ENCODE measurements at places on chromosomes 3 and 15.

DNA sequence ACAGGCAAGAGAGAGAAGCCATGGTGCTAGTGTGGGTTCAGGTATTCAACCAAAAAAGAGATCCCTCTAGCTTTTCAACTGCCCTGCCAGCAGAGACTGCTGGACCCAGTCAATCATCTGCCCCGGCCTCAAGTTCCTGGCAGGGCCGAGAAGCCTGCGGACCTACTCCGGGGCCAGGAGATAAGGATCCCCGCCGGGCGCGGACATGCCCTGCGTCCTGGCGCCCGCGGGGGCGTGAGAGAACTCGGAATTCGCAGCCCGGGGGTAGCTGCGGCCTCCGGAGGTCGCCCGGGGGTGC is 821 bp upstream of the MAGI1 start:
- no peak for DNase-seq

DNA sequence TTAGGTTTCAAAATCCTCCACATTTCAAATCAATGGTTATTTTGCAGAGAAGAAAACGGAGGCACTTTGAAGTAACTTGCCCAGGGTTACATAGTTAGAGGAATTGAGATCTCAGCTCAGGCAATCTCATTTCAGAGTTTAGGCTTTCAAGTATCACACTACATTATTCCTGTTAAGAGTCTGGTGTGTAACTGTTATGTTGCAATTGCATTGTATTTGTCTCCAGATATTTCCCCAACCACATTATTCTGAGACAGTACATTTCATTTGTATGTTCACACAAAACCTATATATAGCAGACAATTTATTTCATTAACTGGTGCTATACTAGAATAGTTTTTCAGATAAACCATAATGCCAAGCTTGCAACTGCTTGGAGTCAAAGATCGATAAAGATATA is 154.2 kb upstream of the TSPAN3 start:
- no peak for DNase-seq

- no peak for DNase-seq
These were observed 61.5 kb downstream of the P3H2 start for GRCh38 chr3:190059242-190059590.

- DNase-seq: no peak
These were observed at the start of gene THRB for GRCh38 chr3:24494618-24495325. TSS of gene THRB (minus strand) at chr3:24494850.

DNA sequence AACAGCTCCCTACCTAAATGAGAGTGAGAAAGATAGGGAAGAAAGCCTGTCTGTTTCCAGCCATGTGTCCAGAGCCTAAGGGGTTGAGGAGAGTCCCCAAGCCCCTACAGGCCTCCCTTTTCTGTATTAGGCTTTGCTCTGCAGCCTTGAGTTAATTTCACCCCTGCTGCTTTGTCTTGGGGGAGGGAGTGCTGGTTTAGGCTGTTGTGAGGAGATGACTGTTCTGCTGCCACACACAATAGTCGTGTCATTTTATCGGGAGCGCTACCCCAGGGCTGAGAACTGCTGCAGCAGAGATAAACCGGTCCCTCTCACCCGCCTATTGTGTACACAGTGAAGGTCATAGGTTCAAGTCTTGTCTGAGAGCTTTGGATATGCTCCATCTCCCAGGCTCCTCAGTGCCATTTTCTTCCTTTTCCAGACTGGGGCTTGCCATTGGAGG is 1.4 kb downstream of the ZNF609 start:
- DNase-seq: peak; percentile 8
